Stimulated activated CD8-positive, alpha-beta memory T cell treated with anti-CD3 and anti-CD28 coated beads, Interleukin-7, amount 100 ng/mL, for 1 hour (primary cell): ENCODE measurements at places on chromosomes 13 and 19.

DNA sequence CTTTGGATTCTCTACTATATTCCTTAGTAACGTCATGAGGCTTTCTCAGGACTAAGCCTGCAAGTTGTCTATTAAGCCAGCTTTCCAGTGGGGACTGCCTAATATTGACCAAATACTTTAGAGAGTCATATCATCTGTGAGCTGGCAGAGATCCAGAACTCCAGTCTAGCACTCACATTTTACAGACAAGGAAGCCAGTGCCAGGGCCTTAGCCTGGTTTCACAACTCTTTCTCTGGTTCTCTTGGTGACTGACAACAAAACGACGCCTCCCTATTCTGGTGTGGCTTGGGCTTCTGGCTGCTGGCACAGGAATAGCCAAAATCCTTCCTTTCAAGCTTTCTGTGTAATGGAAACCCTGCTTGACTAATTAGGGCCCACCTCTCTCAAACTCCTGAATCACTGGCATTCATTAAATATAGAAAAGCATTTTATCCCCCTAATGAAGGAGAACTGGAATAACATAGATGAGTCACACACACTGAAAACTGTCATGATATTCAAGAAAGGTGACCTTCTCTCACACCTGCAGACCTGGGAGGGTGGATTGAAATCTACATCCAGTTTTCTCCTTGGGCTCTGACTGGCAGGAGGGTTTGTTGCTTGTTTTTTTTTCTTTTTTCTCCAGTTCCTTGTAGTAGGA is 75.2 kb upstream of the UBL3 start:
- no peak for DNase-seq

DNA sequence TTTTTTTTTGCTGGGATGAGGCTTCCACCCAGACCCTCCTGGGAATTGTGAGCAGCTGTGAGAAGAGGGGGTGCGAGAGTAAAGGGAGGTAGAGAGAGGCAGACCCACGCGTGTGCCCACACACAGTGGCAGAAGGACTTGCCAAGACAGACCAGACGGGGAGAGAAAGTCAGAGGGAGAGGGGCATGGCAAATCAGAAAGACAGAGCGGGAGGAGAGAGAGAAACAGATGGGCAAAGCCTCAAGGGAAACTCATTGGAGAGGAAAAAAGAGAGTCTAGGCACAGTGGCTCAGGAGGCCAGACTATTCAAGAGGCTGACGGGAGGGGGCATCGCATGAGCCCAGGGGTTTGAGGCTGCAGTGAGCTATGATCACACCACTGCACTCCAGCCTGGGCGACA is 17.0 kb downstream of the CATSPERG start:
- DNase-seq: no peak

- no peak for DNase-seq
Observed at GRCh38 chr13:114062754-114063153, 69.7 kb downstream of the RASA3 start.

DNA sequence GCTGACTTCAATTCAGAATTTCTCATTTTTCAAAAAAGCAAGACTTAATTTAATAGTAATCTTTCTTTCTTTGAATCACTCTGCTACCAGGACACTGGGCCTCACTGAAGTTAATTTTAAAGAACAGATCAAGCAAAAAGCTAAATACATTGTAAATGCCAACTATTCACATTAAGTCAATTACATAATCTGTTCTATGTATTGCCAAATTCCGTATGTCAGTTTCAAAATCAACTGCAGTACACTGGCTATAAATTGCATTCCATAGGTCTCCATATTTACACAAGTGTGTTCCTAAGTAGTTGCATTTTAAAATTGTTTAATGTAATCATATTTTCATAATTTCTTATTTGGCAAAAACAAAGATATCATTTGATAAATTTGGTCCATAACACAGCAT is 10.1 kb downstream of the FOXO1 start:
- DNase-seq: no peak

GRCh38 chr13:21287331-21287907 is 111.0 kb downstream of the MRPL57 start:
- DNase-seq: no peak
